ENCODE measurements at places on chromosomes 13 and 19. TPM values are rescaled to one million over a fixed set of nuclear protein-coding genes. Genes with fewer than 3 reads are reported as not detected.
A peak's percentile ranks its signal among the peaks of the same experiment; 100 is the strongest.

DNA sequence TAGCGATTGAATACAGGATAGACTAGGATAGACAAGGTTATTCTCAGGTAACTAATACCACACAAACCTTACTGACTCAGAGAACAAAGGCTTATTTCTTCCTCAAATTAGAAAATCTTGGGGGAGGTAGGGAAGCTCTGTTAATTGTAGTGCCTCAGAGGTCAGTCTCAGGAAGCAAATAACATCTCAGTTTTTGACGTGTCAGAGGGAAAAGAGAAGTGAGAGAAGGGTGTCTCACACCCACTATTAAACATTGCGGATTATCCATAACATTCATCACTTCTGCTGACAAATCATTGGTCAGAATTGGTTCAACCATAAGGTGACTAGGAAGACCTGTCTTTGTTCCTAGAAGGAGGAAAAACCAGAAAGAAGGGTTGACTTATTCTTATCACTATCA lies 579.4 kb upstream of the MIR17HG start:
- H3K27me3 ChIP-seq = no peaks in the 10 kb centered on the region
- DNase-seq = no peak
- H3K27ac ChIP-seq = no peak overlapping the region
- H3K4me1 ChIP-seq = no peaks in the 10 kb centered on the region
- no peak overlapping the region for H3K4me3 ChIP-seq

- no peaks in the 10 kb centered on the region for H3K36me3 ChIP-seq
- H3K27ac ChIP-seq = no peak overlapping the region
- peaks cover 10% of the 10 kb centered on the region for H3K27me3 ChIP-seq
- no peak overlapping the region for H3K4me3 ChIP-seq
- H3K4me1 ChIP-seq = no peaks in the 10 kb centered on the region
These were observed 7.6 kb upstream of the COMP start for GRCh38 chr19:18798384-18799352.

DNA sequence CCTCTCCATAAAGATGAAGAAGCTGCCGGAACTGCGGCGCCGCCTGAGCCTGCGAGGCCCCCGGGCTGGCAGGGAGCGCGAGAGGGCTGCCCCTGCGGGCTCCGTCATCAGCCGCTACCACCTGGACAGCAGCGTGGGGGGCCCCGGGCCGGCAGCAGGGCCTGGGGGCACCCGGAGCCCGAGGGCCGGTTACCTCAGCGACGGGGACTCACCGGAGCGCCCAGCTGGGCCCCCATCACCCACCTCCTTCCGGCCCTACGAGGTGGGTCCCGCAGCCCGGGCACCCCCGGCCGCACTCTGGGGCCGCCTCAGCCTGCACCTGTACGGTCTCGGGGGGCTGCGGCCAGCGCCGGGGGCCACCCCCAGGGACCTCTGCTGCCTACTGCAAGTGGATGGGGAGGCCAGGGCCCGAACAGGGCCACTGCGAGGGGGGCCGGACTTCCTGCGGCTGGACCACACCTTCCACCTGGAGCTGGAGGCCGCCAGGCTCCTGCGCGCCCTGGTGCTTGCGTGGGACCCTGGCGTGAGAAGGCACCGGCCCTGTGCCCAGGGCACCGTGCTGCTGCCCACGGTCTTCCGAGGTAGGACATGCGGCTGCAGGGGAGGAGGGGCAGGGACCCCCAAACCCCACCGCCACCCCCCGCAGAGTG lies 2.7 kb downstream of the SYDE1 start:
- peaks cover 29% of the 10 kb centered on the region for H3K36me3 ChIP-seq
- no peak overlapping the region for H3K4me3 ChIP-seq
- peaks cover 8% of the 10 kb centered on the region for H3K4me1 ChIP-seq
- no peak overlapping the region for H3K27ac ChIP-seq
- H3K27me3 ChIP-seq = no peaks in the 10 kb centered on the region

DNA sequence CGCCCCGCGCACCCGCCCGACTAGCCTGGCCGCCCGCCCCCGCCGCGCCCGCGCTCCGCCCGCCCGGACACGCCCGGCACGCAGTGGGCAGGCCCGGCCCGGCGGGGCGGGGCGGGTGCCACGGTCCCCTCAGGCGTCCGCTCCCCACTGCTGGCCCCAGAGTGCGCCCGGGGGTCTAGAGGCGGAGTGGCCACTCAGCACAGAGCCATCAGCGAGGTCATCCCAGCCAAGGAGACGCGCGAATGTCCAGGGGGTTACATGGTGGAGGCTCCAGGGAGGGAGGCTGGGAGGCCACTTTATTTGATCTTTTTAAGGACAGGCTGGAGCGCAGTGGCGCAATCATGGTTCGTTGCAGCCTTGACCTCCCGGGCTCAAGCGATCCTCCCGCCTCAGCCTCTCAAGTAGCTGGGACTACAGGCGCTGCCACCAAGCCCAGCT lies 236 bp upstream of the TINCR start:
- peaks cover 12% of the 10 kb centered on the region for H3K27me3 ChIP-seq
- H3K27ac ChIP-seq = no peak overlapping the region
- H3K36me3 ChIP-seq = no peaks in the 10 kb centered on the region
- H3K4me3 ChIP-seq = no peak overlapping the region

- no peaks in the 10 kb centered on the region for H3K27me3 ChIP-seq
- no peak for DNase-seq
- H3K4me1 ChIP-seq = peaks cover 5% of the 10 kb centered on the region
- no peaks in the 10 kb centered on the region for H3K36me3 ChIP-seq
- H3K27ac ChIP-seq = no peak overlapping the region
- no peak overlapping the region for H3K4me3 ChIP-seq
These were observed 6.5 kb upstream of the CCL25 start for GRCh38 chr19:8045872-8046568.

DNA sequence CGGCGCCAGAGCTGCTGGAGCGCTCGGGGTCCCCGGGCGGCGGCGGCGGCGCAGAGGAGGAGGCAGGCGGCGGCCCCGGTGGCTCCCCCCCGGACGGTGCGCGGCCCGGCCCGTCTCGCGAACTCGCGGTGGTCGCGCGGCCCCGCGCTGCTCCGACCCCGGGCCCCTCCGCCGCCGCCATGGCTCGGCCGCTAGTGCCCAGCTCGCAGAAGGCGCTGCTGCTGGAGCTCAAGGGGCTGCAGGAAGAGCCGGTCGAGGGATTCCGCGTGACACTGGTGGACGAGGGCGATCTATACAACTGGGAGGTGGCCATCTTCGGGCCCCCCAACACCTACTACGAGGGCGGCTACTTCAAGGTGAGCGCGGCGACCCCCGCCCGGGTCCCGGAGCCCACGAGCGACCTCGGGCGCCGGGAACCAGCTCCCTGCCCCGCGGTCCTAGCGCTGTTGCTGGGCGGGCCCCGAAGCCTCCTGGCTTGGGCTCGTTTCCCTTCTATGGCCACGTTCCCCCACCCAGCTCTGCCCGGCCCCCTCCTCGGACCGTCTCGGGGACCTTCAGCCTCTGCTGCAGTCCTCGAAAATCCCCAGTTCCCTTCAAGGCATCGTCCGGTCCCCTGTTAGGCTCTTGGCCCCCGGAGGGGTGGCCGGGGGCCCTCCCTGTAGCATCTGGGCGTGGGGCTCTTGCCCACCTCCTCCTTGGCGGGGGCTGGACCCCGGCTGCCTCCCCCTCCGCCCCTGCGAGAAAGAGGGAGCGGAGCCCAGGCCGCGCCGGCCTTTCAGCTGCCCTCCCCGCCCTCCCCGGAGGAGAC lies at the start of gene CDC34:
Gene CDC34, plus strand, starts transcription at position 8 of the 808 bp plus-strand sequence. Its CDS starts 172 bp downstream, at position 180.
- H3K27ac ChIP-seq = peak within 1 kb of the TSS; percentile 90
- DNase-seq = peak; percentile 21
- H3K4me1 ChIP-seq = peaks cover 17% of the 10 kb centered on the region
- peak within 1 kb of the TSS; percentile 76 for H3K4me3 ChIP-seq
- peaks cover 17% of the 10 kb centered on the region for H3K36me3 ChIP-seq

DNA sequence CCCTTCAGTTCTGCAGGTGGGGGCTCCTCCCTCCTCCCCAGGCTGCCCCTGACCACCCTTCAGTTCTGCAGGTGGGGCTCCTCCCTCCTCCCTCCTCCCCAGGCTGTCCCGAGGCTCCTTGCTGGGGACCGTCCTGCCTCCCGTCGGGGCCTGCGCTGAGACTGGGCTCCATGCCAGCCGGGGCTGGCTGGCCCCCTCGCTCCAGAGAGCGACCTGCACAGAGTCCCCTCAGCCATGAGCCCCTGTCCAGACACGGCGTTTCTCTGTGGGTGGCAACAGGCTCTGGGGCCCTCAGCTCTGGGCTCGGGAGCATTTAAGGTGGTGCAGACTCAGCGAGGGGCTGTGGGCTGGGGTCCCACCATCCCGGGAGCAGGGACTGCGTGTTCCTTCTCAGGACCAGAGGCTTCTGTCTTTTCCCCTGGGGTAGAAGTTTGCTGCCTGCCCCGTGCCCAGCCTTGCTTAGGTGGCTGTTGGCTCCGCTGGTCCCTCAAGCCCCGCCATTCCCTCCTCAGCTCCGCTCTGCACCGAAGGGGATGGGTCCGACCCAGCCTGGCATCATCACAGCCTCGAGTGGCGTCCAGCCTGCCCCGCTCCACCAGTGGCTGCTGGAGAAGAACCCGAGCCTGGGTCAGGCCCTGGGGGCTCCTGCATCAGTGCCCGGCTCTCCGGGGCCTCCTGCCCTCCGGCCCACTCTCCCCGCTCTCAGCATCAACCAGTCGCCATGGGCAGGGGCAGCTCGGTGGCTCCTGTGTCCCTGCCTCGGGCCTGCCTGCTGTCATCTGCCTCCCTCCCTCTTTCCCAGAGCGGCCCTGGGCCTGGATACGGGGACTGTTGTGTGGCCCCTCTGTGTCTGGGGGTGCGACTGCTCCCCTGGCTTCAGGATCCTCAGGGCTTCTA lies 27.6 kb downstream of the CSNK1G2 start:
- no peak for DNase-seq
- no peak overlapping the region for H3K27ac ChIP-seq
- H3K4me3 ChIP-seq = no peak overlapping the region
- peaks cover 13% of the 10 kb centered on the region for H3K36me3 ChIP-seq
- no peaks in the 10 kb centered on the region for H3K4me1 ChIP-seq

DNA sequence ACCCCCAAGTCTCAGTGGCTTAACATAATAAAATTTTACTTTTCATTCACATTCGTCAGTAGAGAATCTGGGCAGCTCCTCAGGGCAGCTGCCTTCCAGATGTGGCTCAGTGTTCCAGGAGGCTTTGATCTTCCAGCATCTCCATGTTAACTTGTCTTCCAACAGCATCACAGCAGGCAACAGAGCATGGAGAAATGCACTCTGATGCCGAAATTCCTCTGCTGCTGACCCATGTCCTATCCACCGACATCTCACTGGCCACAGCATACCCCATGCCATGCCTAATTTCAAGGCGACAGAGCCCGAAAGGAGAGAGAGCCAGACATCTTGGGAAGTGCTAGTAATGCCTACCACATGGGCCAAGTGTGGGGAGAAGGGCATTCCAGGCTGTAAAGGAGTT lies 64.9 kb upstream of the MEDAG start:
- DNase-seq = no peak
- H3K4me1 ChIP-seq = peaks cover 5% of the 10 kb centered on the region
- H3K4me3 ChIP-seq = no peak overlapping the region

DNA sequence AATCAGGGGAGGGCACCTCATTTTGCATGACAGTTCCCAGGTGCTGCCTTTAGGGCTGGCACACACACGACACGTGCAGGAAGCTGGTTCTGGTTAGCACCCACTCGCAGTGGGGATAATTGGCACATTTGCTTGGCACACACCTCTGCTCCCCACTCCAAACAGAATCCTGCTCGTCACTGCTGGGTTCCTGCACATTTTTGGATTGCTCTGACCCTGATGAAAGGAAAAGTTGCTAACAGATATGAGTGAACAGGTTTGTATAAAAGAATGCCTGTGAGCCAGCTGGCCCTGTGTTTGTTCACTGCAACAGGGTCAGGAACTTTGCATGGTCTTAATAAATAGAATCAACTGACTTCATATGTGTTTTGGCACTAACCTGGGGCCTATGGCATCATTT lies 1500.4 kb downstream of the EFNB2 start:
- H3K4me1 ChIP-seq = peaks cover 25% of the 10 kb centered on the region
- no peaks in the 10 kb centered on the region for H3K36me3 ChIP-seq
- peak; percentile 67 for DNase-seq
- no peak overlapping the region for H3K4me3 ChIP-seq

GRCh38 chr19:39347332-39348164 lies 5.3 kb downstream of the SAMD4B start:
- no peak overlapping the region for H3K27ac ChIP-seq
- H3K4me3 ChIP-seq = no peak overlapping the region
- peaks cover 15% of the 10 kb centered on the region for H3K4me1 ChIP-seq
- H3K27me3 ChIP-seq = no peaks in the 10 kb centered on the region

GRCh38 chr13:21175656-21176214 lies 617 bp downstream of the SKA3 start:
- H3K27me3 ChIP-seq = no peaks in the 10 kb centered on the region
- peak overlapping the region; percentile 76 for H3K27ac ChIP-seq
- no peaks in the 10 kb centered on the region for H3K36me3 ChIP-seq
- DNase-seq = no peak
- peak overlapping the region; percentile 96 for H3K4me3 ChIP-seq

GRCh38 chr19:35883882-35884281 lies 15.5 kb downstream of the APLP1 start:
- H3K36me3 ChIP-seq = no peaks in the 10 kb centered on the region
- no peak overlapping the region for H3K4me3 ChIP-seq
- H3K27me3 ChIP-seq = no peaks in the 10 kb centered on the region

The NLRP8 gene
- total RNA-seq = not detected

The LPAR2 gene
- total RNA-seq = 5.1 TPM

The CXCL17 gene
- not detected for total RNA-seq

The DOHH gene
- total RNA-seq = 15.2 TPM

The C13orf42 gene
- total RNA-seq = not detected
